ENCODE measurements at places on chromosomes 7 and 10.

GRCh38 chr7:1979591-1980560 lies 252.9 kb downstream of the MAD1L1 start:
- no peak for DNase-seq

DNA sequence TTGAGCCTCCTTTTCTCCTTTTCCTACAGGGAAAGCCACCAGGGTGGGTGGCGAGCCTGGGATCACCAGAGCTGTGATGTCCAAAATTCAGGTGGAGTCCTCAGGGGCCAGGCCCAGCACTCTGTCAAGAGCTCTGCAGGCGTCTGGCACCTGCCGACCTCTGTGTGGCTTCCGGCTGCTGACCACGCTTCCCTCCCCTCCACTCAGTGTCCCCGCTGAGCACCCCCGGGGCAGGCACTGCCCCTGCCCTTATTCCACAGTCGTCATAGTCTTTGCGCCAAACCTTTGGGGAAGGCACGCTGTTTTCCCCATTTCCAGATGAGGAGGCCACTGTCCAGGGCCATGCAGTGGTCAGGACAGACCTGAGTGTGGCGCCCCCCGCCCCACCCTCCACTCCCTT lies 7.5 kb downstream of the MTG1 start:
- no peak for DNase-seq

GRCh38 chr7:93981480-93981874 lies 22.7 kb downstream of the BET1 start:
- DNase-seq: no peak

DNA sequence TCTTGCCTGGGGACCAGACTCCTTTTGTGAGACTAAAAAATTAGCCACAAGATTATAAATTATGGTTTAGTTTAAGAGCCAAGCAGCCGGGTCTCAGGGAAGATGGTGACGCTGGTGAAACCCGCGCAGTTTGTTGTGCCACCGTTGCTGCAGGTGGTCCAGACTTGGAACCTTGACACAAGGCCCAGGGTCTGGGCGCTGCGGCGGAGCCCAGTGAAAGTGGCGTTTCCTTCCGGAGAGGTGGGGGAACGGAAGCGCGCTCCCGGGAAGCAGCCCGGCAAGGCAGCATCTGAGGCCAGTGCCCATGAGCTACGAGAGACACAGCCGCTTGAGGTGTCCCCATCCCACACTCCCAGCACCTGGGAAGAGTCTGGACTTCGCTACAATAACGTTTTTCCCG lies 131.6 kb downstream of the SKIDA1 start:
- no peak for DNase-seq

GRCh38 chr7:91843831-91844230 lies 36.7 kb downstream of the MTERF1 start:
- no peak for DNase-seq

GRCh38 chr10:566241-566885 lies 123.1 kb downstream of the DIP2C start:
- DNase-seq: no peak

DNA sequence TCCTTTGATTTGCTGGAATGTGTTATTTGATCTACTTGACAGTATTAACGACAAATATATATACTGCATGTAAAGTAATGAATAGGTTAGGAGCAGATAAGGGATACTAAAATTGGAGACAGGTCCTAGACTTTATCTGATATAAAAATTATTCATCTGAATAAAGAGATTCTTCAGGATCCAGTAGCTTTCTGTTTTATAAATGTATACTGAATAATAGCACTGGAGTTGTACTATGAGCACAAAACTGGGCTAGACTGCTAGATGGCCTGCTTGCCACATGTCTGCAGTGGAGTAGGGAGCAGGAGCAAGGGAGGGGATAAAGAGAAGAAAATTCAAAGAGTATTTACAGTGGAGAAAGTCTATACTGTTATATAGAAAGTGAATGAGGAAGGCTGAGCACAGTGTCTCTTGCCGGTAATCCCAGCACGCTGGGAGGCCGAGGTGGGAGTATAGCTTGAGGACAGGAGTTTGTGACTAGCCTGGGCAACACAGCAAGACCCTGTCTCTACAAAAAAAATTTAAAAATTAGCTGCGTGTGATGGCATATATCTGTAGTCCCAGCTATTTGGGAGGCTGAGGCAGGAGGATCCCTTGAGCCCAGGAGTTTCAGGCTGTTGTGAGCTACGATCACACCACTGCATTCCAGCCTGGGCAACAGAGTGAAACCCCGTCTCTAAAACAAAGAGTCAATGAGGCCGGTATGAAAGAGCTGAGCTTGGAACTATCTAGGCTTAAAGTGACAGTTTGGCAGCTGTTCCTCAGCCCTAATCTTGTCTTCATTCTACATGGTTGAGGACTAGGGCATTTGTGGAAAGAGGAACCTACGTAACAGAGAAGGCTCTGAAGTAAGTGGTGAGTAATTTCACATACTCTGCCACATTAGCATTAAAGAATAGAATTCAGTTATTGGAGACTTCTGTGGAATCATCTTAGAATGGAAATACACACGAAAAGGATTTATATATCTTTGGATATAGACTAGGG lies 41.8 kb downstream of the CD36 start:
- no peak for DNase-seq

DNA sequence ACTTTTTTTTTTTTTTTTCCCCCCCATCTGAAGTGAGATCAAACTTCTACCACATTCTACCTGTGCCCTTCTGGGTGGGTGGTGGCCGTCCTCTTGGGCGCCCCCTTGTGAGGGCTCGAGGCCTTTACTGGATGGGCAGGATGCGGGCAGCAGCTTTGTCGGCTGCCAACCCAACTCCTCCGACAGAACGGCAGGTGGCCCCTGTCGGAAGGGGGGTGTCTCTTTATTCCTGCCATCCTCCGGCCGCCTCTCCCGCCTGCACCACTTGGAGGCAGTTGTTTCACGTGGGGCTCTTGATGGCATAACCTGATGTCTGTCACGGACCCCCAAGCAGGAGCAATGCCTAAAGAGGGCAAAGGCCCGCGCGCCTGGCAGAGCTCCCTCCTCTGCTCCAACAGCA lies 31.0 kb downstream of the AMZ1 start:
- DNase-seq: peak; percentile 70

DNA sequence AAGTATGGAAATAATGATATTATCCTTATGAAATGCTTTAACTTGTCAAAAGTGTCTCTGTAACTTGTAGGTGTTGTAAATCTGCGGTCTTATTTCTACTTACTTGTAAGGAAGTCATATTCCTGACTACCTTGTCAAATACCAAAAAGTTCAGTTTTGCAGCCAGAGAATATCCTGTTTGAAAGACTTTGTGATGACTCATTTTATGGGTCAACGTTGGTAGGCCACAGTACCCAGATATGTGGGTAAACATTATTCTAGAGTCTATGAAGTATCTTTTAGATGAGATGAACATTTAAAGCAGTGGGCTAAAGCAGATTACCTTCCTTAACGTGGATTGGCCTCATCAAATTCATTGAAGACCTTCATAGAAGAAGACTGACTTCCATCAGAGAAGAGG lies 195.3 kb downstream of the PPP1R9A start:
- no peak for DNase-seq

GRCh38 chr7:129013048-129013724 lies 41.7 kb downstream of the TNPO3 start:
- no peak for DNase-seq

- no peak for DNase-seq
These were observed 18.5 kb downstream of the RAMP3 start for GRCh38 chr7:45176091-45176490.

GRCh38 chr7:70159121-70159520 lies 560.8 kb downstream of the AUTS2 start:
- no peak for DNase-seq

- no peak for DNase-seq
These were observed 181.2 kb downstream of the BICC1 start for GRCh38 chr10:58693919-58694318.

GRCh38 chr7:25858525-25859411 lies 293.2 kb upstream of the NFE2L3 start:
- no peak for DNase-seq

Data from HTR-8/SVneo (cell line).